Lung (tissue), 17 donors: ENCODE measurements at places on chromosomes 6 and 20.

DNA sequence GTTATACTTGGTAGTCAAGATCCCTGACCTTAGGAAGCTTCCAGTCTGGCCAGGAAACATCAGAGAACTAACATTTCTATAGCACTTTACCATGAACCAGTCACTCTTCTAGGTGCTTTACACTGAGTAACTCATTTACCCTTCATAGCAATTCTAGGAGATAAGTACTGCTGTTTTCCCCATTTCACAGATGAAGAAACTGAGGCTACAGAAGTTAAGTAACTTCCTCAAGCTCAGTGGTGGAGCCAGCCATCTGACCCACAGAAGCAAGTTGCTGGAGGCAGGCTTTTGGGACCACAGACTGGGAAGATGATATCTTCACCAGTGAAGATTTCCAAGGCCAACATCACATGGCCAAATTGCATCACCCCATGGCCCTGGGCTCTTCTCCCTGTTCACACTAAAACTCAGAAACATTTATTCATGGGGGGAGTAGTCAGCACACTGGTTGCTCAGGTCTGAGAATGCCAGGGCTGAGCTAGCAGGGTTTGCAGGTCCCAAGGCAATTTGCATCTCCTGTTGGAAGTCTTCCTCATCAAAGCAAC, 70.3 kb downstream of the UNC5CL start:
- no peak for DNase-seq

- DNase-seq, result no peak
Measured at GRCh38 chr20:38208523-38208922, 43.5 kb upstream of the TGM2 start.

DNA sequence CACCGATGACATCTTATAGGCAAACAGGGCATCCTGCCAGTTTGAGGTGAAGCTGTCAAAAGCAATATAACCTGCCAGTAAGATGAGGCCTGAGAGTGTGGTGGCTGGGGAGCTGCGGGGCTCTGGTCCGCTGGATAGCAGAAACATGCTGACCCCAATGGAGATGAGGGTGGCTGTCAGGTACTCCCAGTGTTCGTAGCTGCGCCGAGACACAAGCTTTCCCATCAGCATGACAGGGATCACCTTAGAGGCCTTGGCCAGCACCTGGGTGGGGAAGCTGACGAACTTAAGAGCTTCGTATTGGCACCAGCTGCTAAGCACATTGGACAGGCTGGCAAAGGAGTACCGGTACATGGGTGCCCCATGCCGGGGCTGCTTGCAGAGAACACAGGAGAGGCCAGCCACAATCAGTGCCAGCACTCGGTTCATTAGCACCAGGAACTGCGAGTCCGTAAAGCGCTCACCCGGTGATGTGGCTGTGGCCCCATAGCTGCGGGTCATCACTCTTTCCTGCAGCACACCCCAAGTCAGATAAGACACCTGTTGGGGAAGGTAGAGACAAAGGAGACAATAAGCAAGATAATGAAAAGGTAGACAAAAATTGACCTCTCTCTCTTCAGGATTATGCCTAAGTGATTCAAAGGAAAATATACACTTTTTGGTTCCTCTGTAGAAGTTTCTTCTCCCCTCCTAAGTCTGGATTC, 2.1 kb downstream of the SLC35B2 start:
- no peak for DNase-seq

DNA sequence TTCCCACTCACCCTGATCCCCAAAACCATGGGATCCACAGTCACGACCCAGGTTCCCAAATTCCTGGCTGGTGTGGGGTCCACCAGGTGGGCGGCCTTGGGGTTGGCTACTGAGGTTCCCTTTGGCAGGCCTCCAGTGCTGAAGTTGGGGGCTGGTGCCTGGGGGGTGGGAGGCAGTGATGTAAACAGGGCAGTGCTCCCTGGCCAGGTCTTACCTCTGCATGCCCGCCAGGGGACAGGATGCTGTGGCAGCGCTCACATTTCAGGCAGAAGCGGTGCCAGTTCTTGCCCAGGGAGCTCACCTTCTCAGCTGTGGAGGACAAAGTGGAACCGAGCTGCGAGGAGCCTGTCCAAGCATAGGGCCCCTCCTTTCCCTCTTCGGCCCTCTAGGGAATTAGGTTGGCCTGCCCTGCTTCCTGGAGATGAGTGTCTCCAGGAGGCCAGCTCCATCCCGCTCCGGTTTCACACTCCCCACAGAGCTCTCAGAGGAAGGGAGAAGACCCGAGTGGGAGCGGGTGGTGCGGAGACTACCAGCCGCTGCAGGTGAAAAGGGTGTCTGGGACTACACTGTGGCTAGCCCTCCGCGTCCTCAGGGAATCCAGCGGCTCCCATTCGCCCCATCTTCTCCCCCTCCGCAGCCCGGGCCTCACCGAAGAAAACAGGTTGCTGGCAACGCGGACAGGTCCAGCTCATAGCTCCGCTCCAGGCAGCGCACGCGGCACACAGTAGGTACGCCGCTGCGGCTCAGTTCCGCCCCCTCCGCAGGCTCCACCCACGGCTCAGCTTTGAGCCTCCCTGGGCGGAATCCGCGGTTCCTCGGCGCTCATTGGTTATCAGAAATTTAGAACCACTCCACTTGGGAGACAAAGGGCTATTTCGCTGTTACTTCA, at the start of gene CRIP3:
TSS of gene CRIP3 (minus strand) at position 726 of the 889 bp plus-strand sequence. CDS start at position 692, 34 bp downstream.
- DNase-seq, result no peak

DNA sequence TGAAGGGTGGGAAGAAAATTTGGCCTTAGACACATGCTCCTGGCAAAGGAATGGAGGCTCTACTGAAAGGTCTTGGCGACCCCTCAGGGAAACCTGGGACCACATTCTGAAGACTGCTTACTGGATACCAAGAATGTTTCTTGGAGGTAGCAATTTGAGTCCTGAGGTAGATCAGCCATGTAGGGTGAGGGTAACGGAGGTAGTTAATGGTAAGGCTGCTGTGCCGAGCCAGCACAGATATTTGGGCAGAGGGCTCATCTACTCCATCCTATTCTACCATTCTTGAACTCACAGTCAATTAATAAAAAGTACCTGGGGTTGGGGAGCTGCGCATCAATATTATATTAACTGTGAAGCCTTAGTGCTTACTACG, 401 bp upstream of the PHF3 start:
- DNase-seq, result no peak
